Left renal cortex interstitium (tissue), 4 donors: ENCODE measurements at places on chromosomes 13 and 19. TPM values are rescaled to one million over a fixed set of nuclear protein-coding genes. Genes with fewer than 3 reads are reported as not detected.

DNA sequence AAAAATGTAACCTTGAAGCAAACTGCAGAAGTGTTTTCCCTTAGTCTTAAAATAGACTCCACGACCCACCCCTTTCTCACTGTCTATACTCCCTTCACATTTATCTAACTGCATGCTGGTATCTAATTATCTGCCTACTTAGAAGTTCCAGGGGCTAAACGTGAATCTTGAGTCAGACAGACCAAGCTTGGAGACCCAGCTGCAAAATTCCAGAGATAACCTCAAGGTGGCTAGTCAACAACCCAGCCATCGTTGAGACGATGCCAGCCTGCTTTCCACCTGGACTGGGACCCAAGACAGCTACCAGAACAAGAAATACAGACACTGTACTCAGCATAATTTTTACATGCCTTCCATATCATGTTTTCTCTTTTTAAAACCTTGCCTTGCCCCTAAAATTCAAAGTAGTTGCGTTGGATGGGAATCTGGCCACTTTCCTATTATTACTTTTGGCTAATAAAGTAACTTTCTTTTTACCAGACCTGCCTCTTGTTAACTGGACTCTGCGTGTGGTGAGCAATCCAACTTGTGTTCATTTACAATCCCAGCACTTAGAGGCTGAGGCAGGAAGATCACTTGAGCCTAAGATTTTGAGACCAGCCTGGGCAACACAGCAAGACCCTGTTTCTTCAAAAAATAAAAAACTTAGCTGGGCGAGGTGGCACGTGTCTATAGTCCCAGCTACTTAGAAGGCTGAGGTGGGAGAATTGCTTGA lies 82.3 kb downstream of the CDADC1 start:
- DNase-seq, result no peak

DNA sequence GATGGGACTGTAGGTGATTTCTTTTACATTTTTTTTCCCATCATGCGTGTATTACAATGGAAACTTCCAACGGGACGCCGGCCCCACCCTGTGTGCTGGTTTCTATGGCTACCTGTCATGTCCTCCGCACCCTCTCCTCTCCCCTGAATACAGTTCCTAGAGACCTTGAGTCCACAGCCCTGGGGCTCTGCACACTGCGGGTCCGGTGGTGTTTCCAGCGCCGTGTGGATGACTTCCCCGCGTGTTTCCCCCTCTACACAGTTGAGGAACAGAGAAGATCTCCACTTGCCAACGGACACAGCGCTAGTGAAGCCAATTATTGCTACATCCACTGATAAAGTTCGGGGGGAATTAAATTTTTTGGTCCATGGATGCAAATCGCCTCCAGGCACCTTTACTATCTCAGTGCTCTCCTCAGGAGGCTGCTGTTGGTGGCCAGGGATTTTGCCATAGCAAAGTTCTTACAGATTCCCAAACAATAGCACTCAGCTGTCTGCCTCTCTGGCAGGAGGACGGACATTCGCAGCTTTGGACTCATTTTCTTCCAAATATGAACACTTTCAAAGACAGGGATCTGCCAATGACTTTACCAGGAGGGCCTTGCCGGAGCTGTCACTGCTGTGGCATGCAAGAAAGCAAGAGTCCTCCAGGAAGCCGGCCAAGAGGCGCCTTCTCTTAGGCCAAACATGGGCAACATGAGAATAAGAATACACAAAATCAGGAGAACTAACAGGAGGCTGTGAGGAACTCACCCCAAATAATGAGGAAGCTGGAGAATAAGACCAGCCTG lies 39.3 kb upstream of the GAS6 start:
- no peak for DNase-seq

DACT3 gene
- polyA plus RNA-seq, result 24.0 TPM

DCUN1D2 gene
- 15.3 TPM for polyA plus RNA-seq
